ENCODE measurements at places on chromosomes 7 and 10.

DNA sequence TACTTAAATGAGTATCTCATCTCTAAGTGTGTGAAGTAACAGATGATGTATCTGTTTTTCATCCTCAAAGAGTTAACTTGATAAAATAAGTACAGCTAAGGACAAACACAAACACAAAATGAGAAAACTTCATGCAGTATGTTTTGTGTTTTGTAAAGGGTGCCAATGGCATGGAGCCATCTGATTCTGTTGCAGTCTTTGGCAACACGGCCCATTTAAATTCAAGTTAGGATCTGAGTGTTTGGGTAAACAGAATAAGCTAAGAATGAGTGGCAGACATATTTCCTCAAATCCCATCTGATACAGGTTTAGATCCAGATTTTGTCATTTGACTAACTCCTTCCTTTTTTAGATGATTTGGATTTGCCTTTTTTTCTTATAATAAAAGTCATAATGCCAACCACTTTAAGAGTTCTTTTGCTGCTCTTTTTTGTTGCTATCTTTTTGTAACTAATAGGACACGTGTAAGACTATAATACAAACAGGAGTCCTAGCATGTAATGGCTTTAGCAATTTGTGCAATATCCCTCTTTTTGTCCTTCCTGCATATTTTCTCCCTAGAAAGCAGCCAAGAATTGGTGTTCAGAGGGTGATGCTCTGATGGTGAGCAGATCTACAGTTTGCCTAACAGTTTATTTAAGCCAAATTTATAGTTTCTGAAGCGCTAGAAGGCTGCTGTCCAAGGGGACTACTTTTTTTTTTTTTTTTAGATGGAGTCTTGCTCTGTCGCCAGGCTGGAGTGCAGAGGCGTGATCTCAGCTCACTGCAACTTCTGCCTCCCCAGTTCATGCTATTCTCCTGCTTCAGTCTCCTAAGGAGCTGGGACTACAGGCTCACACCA is 18.9 kb upstream of the ACTA2 start:
- no peak for DNase-seq

DNA sequence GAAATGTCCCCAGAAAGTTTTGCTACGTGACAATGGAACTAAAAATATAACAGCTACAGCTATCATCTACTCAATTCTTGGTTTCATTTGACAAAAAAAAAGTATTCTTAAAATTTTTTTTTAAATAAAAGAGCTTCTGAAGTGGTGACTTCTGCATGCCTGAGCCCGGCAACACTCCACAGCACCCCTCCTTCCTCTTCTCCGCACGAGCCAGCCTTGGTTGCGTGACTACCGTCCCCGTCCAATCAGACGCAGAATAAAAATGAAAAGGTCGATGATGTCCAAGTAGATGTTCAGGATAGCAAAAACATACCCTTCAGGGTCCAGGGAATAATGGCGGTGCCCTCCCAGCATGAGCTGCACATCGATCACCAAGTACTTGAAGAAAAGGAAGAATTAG is 34.5 kb upstream of the GATAD1 start:
- DNase-seq: no peak

DNA sequence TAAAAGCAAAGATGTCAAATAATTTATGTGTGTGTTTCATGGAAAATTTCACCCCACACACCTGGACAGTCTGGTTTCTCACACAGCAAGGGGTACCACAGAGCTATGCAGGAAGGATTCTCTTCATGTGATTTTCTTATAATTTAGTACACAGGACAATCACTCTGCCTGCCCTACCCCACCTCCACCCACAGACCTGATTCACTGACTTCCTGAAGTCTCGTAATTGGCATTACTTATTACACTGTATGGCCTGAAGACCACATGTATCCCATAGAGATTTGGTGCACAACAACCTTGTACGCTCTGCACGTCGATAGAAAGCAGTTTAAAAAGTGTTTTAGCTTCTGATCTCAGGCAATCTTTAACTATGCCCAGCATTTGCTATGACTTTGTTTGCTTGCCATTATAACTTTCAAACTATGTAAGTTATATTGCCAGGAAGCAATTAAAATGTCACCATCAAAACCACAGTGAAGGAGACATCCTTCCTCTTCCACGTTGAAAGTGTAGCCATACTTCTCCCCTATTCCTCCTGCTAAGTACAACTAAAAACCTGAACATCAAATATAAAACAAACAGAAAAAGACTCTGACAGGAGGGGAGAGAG is 279.4 kb upstream of the IMMP2L start:
- DNase-seq: no peak

DNA sequence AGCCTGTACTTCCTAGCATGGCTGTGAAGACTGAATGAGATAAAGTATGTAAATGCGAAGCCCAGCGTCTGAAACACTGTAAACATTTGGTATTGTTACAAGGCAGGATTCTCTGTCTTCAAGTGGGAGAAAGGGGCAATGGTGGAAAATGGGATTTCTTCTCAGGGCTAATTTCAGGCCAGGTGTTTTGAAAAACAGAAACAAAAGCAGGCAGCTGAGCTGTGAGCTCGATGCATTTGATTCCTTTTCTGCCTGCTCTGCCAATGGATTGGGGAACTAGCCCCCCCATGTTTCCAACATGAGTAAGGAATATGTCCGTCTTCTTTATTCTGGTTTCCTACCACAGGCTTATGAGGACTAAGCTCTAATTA is 732.1 kb upstream of the AUTS2 start:
- DNase-seq: no peak

GRCh38 chr7:123682690-123683089 is 27.0 kb downstream of the LMOD2 start:
- DNase-seq: peak; percentile 65

- DNase-seq: no peak
These were observed 355.0 kb downstream of the GLRX3 start for GRCh38 chr10:130491011-130491692.

DNA sequence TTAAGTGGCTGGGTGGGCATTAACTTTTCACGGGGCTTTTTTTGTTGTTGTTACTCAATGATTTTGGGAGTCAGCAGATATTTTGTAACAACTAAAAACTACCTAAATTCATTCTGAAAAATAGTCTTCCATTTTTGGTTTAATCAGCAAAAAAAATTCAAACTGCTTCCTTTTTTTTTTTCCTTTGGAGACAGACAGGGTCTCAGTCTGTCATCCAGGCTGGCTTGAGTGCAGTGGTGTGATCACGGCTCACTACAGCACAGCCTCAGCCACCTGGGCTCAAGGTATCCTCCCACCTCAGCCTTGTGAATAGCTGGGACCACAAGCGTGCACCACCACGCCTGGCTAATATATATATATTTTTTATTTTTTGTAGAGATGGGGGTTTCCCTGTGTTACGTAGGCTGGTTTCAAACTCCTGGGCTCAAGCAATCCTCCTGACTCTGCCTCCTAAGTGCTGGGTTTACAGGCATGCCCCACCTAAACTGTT is 36.5 kb downstream of the SKIDA1 start:
- DNase-seq: no peak

DNA sequence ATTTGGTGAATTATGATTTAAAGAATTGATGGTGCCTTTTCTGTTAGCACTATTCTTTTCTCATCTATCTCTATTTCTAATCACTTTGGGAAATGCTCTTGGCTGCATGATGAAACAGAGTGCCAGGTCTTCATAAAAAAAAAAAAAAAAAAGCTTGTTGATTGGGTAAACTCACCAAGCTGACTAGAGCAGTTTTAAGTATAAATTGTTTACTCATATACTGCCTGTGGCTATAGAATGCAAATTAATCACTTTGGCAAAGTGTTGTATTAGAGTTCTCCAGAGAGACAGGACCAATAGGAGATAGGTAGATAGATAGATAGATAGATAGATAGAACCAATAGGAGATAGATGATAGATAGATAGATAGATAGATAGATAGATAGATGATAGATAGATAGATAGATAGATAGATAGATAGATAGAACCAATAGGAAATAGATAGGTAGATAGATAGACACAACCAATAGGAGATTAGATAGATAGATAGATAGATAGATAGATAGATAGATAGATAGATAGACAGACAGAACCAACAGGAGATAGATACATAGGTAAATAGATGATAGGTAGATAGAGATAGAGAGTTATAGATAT is 20.1 kb upstream of the TBXAS1 start:
- no peak for DNase-seq

GRCh38 chr10:12241810-12242529 is 46.0 kb downstream of the CDC123 start:
- DNase-seq: no peak

- peak; percentile 11 for DNase-seq
These were observed 66.4 kb downstream of the EXOC6 start for GRCh38 chr10:92914478-92915325.

DNA sequence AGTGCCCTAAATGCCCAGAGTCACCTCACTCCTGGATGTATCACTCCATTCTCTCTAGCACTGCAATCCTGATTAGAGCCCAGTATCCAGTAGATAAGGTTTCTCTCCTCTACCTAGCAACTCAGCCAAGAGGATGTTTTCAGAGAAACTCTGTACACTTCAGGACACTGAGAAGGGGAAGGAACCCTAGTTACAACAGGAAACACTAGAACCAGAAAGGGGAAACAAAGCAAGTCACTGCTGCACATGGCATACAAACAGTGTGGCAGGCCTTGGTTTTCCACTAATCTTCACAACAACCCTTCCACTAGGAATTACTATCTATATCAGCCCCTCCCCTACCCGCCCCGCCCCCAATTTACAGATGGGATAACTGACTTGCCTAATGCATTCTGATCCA is 1.6 kb downstream of the FAM204A start:
- DNase-seq: no peak

DNA sequence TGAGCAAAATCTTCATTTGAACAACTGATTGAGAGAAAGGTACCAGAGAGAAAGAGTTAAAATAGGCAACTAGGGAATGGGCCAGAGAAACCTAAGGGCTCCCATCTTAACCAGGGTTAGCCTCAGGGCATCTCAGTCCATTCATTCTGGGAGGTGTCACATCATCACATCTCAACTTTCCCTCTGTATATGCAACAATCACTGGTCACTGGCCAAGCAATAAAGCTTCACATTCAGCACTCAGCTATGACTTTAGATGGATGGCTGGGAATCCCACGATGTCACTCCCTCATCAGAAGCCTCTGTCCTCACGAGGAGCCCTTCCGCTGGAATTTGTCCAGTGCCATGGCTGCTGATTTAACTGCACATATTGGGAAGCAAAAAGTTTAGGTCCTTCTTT is 172.1 kb upstream of the MGMT start:
- no peak for DNase-seq

GRCh38 chr7:128233471-128233870 is 7.6 kb upstream of the LEP start:
- no peak for DNase-seq

- DNase-seq: no peak
These were observed 277.9 kb downstream of the HPSE2 start for GRCh38 chr10:98957801-98958200.

GRCh38 chr7:11604505-11604904 is 227.5 kb downstream of the THSD7A start:
- DNase-seq: no peak

DNA sequence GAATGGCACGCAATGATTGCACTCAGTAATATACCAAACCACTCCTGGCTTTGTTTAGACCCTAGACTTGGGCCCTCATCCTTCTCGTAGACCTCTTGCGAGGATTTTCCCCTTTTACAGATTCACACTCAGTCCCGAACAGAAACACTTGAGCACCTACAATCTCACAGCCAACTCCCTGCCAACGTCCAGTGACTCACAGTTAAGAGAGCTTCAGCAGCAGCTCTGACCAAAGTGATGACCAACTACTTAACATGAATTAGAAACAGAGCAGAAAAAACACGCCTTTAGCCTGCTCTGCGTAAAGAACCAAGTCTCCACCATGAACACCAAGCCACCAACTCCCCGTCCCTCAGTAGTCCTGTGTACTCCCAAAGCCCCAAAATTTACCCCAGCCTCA is 2.2 kb downstream of the DNAJC30 start:
- peak; percentile 15 for DNase-seq

DNA sequence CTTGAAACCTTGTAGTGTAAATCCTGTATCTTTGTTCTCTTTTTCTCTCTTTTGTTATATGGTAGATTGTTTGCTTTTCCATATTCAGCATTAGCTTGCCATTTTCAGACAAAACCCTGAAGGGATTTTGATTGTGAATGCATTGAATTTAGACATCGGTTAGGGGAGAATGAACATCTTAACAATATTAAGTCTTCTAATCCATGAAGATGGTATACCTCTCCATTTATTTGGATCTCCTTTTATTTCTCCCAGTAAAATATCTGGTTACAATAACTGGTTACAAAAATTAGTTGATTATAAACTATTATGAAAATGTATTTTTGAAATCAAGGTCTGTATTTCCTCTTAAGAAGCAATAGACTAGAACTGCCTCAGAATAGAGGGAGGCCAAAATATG is 12.4 kb upstream of the SLK start:
- DNase-seq: no peak

GRCh38 chr7:45657890-45658715 is 83.9 kb downstream of the ADCY1 start:
- no peak for DNase-seq

GRCh38 chr10:75654772-75655171 is 223.3 kb downstream of the LRMDA start:
- no peak for DNase-seq

DNA sequence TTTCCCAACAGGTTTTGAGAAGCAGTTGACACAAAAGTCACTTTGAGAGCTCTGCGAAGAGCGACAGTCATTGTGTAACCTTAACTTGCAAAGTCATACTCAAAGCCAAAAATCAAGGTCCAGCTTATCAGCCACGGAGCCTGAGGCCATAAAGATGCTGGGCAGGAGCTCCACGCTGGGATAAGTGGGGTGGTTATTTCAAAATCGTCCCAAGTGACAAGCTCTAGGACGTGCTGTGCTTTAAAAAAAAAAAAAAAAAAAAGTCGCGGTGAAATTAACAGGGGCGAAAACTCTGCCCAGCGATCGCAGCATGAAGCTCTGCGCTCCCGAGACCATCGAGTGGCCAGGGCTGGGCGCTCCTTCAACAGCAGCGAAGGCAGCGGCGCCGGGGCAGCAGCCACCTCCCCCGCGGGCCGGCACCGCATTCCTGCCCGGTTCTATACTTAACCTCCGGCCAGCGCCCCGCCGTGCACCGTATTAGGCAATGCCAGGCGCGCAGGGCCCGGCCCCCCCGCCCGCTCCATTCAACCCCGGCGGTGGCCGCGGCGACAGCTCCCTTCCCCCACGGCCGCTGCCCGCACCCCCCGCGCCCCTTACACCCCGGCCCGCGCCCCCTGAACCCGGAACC is 657 bp downstream of the HACD1 start:
- no peak for DNase-seq

DNA sequence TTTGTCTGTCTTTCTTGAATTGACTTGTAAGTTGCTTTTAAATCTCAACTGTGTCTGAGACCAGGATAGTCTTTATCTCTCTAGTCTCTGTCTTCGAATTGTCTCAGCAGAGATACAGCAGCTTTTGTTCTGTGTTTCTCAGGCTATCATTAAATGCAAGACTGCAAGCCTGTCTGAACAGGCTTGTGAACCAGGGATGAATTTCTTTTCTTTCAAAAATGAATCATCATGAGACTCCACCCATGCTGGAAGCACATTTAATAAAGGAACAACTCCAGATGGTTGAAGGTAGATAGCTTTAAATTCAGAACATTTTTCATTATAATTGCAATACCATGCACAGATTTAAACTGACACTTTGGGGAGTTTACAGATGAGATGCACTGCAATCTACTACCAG is 155.9 kb downstream of the SEC23IP start:
- no peak for DNase-seq
